ENCODE measurements at places on chromosomes 2 and 18. TPM values are rescaled to one million over a fixed set of nuclear protein-coding genes. Genes with fewer than 3 reads are reported as not detected.

The CTLA4 gene
- total RNA-seq = not detected

DNA sequence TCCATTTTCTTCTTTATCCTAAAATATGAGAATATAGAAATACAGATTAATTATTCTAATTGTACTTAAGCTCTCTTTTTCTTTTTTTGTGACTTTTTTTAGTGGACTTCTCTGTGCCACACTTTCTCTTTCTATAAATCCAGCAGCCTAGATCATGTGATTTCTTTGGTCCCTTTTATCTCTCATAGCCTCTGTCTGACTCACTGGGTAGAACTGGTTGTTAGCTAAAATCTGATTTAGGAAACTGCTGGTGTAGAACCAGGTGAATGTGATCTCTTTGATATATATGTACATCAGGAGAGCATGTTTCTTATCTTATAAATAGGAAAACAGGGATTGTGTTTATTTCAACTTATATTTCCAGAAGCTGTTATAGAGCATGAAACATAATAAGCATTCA is 54.9 kb downstream of the VRK2 start:
- DNase-seq = no peak

DNA sequence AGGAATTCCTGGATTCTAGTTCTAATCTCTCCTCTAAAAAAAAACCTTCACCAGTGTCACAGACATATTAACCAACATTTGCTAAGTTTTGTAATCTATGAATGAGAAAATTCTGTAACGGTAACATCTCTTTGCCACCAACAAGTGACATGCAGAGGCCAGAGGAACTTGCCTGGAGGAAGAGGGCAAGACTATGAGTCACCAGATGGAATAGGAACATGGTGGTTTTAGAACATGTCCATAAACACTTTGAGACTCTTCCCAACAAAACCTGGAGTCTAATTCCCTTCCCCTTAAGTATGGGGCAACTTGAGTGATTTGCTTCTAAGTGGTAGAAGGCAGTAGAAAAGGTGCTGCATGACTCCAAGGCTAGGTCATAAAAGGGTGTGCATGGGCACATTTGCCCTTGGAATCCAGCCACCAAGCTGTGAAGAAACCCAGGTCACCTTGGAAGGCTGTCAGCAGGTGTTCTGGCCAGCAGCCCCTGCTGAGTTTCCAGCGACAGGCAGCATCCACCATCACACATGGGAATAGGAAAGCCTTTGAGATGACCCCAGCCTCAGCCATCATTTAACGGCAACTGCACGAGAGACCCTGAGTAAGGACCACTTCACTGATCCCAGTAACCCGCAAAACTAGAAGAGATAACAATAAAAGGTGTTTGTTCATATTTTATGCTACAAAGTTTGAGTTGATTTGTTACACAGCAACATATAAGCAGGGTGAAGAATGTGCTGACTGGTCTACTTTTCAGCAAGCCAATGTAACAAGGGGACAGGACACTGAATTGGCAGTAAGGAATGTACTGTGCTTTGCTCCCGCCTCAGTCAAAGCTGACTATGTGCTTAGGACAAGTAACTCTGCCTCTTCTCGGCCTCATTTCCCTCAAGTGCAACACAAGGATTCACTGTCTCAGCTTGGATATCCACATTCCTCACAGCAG is 90.6 kb downstream of the SKA1 start:
- DNase-seq = no peak

GRCh38 chr18:74226156-74226555 is 65.6 kb downstream of the CYB5A start:
- no peak for DNase-seq

The BCL11A gene
- total RNA-seq = 47.9 TPM

The ELOA2 gene
- not detected for total RNA-seq

The C2orf78 gene
- not detected for total RNA-seq

The AQP12B gene
- total RNA-seq = 0.10 TPM
